Endothelial cell (in vitro differentiated cells): ENCODE measurements at places on chromosomes 16 and 17.

- no peak for DNase-seq
Observed at GRCh38 chr16:85286066-85286831, 174.0 kb upstream of the CIBAR2 start.

DNA sequence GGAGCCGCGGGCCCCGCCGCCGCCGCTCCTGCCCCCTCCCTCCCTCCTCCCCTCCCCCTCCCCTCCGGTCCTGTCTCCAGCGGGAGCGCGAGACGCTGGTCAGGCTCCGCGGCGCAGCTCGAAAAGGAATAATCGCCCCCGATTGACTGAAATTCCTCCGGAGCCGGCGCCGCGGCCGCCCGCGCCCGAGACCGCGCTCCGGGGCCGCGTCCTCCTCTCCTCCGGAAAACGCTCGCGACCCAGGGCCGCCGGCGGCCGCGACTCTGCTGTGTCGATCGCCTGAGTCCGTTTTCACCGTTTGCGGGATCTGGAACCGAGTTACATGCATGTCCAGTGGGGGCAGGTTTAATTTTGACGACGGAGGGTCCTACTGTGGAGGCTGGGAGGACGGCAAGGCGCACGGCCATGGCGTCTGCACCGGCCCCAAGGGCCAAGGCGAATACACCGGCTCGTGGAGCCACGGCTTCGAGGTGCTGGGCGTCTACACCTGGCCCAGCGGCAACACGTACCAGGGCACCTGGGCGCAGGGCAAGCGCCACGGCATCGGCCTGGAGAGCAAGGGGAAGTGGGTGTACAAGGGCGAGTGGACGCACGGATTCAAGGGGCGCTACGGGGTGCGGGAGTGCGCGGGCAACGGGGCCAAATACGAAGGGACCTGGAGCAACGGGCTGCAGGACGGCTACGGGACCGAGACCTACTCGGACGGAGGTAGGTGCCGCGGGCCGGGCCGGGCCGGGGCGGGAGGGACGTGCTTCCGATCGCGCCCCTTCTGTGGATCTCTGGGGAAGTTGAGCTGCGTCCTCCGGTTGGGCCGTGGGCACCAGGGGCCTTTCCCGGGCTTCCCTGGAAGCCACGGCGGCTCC lies 744 bp downstream of the JPH3 start:
- peak; percentile 42 for DNase-seq

DNA sequence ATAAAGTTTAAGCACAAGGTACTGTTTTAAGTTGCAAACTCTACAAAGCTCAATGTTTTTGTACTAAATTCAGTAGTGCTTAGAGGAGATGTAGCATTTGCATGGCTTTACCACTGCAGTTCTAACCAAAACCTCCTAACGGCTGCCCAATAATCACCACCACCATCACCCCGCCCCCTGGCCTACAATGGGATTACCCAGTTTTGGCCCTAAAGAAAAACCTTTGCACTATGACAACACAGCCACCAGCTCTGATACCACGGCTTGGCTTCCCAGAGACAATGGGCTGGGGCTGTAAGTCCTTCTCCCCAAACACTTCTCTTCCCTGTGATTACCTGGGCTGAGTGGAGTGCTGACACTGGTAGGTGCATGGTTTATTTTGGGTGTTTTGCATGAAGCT lies 58.4 kb upstream of the MTMR4 start:
- DNase-seq, result no peak

DNA sequence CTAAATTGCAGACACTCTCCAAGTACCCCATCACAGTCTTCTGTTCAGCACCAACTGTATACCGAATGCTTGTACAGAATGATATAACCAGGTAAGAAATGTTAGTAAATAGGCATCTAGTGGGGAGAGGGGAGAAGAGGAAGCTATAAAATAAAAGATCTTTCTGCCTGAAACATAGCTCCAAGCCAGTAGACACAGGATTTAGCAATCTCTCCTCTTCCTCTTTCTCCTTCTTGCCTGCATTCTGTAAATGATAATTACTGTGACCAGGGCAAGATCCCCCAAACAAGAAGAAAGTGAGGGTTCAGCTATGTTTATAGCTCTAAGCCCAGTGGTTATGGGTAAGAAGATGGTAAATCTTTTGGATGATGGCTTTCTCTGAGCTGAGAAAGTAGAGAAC lies 17.9 kb downstream of the ACSM3 start:
- no peak for DNase-seq

GRCh38 chr17:51768706-51769105 lies 389.8 kb downstream of the CA10 start:
- DNase-seq, result no peak

GRCh38 chr16:84144209-84144858 lies 643 bp downstream of the HSDL1 start:
- DNase-seq, result peak; percentile 33

- DNase-seq, result no peak
Observed at GRCh38 chr17:82655038-82655479, 6.8 kb upstream of the WDR45B start.

GRCh38 chr16:30349675-30350074 lies 5.4 kb downstream of the CD2BP2 start:
- DNase-seq, result no peak
